Iris pigment epithelial cell (primary cell): ENCODE measurements at places on chromosomes 6 and 20.
A peak's percentile ranks its signal among the peaks of the same experiment; 100 is the strongest.

GRCh38 chr20:3646067-3646440 is 17.1 kb downstream of the GFRA4 start:
- peak; percentile 26 for DNase-seq

DNA sequence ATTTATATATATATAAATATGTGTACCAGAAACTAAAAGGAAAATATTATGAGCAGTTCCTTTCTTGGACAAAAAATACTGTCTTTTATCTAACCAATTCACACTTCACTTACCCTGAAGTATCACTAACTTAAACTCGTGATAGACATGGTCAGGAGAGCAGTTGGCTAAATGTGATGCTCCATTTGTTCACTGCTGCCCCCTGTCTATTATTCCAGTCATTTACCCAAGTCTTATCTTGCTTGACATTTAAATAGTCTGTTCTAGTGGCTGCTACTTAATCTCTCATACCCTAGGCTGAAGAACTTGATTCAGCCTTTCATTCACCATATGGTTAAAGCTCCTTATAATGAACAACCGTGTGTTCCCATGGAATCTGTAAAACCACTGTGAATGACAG is 789.6 kb upstream of the EYS start:
- DNase-seq = peak; percentile 11

DNA sequence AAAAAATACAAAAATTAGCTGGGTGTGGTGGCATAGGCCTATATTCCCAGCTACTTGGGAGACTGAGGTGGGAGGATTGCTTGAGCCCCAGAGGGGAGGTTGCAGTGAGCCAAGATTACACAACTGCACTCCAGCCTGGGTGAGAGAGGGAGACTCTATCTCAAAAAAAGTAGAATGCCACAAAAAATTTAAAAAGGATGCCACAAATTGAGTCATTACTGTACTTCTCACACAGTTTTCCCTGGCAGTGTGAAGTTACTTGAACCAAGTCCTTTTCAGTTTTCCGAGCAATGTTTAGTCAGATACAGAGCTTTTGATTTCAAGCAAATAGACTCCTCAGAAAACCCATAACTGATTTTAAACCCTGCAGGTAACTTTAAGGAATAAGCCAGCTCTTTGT is 53.3 kb downstream of the TNFRSF21 start:
- DNase-seq = peak; percentile 27

GRCh38 chr6:144214622-144215401 is 64.5 kb downstream of the STX11 start:
- no peak for DNase-seq

DNA sequence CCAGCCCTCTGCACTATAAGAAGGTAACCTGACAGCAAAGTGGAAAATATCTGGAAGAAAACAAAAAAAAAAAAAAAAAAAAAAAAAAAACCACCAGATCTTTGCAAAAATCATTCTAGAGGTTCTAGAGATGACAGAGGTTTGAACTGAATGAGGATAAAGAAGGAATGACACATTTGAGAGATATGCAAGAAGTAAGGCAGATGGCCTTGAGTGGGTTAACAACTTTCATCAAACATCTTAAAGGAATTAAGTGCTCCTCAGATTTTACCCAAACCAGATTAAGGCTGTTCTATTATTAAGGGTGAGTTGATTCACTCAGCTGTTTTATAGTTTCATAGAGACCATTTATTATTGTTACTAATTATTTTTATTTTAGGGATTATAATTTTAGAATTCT is 62.0 kb downstream of the RSPO3 start:
- DNase-seq = peak; percentile 41

DNA sequence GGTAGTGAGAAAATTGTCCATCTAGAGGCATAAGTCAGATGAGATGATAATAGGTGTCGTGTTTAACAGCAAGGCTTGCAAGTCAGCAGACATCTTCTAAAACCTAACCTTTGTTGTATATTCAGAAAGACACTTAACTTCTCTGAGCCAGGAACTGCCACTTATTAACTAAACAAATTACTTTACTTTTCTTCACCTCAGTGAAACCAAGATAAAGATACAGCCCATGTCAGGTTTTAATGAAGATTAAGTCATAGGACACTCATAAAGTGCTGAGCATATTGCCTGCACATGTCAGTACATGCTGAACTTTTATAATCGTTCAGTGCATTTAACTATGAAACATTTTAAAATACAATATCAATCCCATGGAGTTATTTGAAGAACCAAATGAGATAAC is 286.8 kb downstream of the NKAIN2 start:
- DNase-seq = no peak

DNA sequence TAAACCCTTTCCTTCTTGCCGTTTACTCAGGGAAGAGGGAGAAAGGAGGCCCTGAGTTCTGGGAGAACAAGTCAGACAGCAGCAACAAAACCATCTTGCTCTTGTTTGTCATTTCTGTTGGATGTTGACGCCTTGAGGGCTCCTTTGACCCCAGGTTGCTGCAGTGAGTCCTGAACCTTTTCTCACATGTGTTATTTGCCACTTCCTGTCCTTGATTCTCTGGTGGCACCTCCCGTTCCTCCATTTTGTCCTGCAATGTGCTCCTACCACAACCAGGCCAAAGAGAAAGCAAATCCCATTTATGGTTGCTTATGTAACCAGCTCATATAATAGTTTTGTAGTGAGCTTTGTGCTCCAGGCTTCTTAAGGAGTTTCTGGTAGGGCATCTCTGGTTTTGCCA is 66.6 kb upstream of the ADGRF4 start:
- no peak for DNase-seq

- peak; percentile 23 for DNase-seq
These were observed 21.0 kb upstream of the GCLC start for GRCh38 chr6:53565886-53566285.

DNA sequence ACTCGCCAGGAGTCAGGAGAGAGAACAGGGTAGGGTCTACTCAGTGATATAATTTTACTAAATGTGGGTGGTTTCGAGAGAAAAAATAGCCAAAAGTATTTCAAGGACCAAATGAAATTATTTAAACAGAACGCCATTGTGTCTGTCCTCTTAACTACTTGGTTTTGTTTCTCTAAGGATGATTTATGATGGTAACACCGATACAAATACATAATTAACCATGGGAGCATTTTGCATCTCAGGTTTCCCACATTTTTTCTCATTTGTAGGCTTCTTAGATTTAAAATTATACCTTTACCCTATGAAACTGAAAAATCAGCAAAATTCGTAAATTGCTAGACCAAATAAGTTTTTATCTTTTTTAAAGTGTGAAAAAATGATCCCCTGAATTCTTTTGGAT is 188.2 kb downstream of the ZFP64 start:
- no peak for DNase-seq

DNA sequence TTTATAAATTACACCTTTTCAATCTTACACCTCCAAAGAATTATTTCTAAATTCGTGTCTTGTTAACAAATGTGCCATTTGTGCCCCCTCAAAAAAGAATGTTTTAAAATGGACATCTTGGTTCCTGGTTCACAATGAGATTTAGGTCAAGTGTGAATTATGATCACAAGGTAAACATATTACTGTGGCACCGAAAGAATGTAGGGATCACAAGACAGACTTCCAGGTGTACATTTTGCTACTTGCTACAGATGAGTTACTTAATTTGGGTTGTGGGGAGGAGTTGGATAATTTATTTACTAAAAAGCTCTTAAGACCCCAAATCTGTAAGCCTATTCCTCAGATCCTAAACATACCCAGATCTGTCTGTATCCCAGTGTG is 25.0 kb upstream of the ADTRP start:
- no peak for DNase-seq

DNA sequence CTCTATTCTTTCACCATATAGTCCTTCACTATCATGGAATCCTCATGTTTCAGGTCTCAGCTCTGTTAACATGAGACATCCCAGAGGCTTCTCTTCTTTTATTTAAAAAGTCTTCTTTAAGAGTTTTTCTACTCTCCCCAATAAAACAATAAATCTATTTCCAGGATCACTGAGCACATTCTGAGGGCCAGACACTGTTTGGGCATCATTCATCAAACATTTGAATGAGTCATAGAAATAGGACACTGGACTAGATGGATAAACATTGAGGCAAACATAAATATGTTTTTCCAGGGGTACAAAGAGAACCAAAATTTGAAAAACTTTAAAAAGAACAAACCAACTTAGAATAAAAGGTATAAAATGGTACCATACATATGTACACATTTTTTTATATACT is 554.4 kb downstream of the KIF16B start:
- DNase-seq = no peak

- no peak for DNase-seq
These were observed 523 bp downstream of the TMEM30A start for GRCh38 chr6:75283907-75284631.

DNA sequence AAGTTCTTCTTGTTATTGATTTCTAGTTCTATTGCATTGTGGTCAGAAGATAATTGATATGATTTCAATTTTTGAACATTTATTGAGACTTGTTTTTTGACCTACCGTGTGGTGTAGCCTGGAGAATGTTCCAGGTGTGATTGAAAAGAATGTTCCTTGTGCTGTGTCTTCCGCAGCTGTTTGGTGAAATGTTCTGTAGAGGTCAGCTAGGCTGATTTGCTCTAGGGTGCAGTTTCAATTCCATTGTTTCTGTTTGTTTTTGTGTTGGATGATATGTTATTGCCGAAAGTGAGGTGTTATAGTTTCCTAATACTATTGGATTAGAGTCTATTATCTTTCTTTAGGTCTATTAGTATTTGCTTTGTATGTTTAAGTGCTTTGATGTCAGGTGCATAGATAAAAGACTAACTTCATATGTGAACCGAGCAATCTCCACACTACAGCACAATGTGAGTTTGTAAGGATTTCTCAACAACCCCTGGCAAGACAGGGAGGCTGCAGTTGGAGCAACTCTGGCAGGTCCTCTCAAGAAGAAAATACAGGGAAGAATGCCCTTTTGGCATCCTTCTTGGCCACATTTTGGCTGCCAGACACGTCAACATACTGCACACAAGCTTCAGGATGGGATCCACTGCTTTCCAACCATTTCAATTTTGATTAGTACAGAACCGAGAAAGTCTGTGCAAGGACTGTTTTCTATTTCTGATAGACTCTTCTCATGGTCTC is 320.7 kb downstream of the RNF144B start:
- DNase-seq = no peak

DNA sequence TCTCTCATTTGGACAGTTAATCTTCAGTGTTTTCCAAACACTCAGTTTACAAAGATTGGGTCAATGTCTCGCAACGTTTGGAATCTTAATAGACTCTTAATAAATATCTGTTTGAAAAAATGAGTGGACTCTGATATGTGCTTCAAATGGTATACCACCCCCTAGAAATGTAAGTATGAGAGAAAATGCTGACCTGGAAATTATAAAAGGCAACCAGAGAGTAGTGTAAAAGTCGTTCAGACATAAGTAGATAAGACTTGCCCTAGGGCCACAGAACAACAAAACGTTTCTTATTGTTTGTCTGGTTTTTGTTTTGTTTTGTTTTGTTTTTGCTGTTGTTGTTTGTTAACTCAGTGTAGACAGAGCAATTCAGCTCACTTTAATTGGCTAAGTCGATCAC is 97.4 kb upstream of the SPTLC3 start:
- DNase-seq = no peak

GRCh38 chr20:10939331-10939941 is 265.6 kb upstream of the JAG1 start:
- peak; percentile 72 for DNase-seq

- DNase-seq = no peak
These were observed 13.1 kb downstream of the TNXB start for GRCh38 chr6:32096087-32096393.

- DNase-seq = no peak
These were observed 28.9 kb downstream of the STMND1 start for GRCh38 chr6:17130786-17131185.

DNA sequence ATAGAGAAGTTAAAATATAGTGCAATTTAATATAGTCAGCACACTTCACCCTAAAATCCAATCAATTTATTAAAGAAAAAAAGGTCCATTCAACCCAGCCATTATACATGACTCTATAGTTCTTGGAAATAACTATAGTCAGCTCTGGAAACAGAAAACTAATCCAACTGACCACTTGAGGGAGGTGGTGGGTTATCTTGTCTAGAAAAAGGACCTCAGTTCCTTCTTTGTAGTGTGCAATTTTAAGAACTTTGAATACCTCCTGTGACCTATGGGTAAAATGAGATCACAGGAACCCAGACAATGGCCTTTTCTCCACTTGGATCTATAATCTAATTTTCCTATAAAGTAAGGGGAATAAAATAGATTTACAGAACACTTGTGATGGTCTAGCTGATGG is 163.6 kb upstream of the CENPW start:
- DNase-seq = peak; percentile 34

GRCh38 chr6:22057962-22058361 is 238.9 kb downstream of the PRL start:
- DNase-seq = peak; percentile 39
